RWPE2 (cell line): ENCODE measurements at places on chromosomes 7 and 10.

DNA sequence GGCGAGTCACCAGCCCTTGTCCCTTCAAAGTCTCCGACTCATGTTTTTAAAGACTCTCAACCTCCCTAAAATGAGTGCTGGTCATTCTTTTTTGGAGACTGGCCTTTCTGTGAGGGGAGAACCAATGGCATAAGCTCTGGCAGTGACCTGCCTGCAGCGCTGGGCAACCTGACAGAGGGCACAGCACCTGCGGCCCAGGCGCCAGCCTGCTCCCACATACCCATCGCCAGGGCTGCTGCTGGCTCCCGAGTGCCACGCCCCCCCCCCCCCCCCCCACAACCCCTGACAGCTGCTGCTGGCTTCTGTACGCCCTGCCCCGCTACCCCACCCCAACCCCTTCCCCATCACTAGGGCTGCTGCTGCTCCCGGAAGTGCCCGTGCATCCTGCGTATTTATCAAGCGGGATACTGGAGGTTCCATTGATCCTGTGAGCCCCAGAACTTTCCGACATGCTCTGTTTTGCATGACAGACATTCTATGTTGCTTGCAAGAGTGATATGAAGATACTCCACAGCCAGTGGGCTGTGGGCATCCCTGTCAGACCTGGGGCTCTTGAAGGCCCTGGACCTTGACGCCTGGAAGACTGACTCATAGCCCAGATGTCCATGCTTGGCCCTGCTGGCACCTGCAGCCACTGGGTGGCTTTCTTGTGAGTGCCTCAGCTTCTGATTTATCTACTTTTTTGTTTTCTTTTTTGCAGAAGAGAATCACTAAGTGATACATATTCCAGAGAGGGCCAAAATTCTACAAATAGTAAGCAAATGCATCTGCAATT, 243.9 kb downstream of the ZMYND11 start:
- H3K4me1 ChIP-seq = no peaks in the 10 kb centered on the region
- no peaks in the 10 kb centered on the region for H3K27me3 ChIP-seq
- H3K36me3 ChIP-seq = no peaks in the 10 kb centered on the region
- no peak overlapping the region for H3K27ac ChIP-seq

- H3K27me3 ChIP-seq = no peaks in the 10 kb centered on the region
- no peaks in the 10 kb centered on the region for H3K4me1 ChIP-seq
- no peaks in the 10 kb centered on the region for H3K36me3 ChIP-seq
- H3K4me3 ChIP-seq = no peak overlapping the region
- DNase-seq = no peak
These were observed 906.3 kb upstream of the SORCS1 start for GRCh38 chr10:108070789-108071188.

- H3K27me3 ChIP-seq = no peaks in the 10 kb centered on the region
- DNase-seq = no peak
- peaks cover 51% of the 10 kb centered on the region for H3K4me1 ChIP-seq
- peaks cover 18% of the 10 kb centered on the region for H3K36me3 ChIP-seq
- peak overlapping the region; percentile 99 for H3K27ac ChIP-seq
These were observed 21.4 kb downstream of the DNAJB12 start for GRCh38 chr10:72333112-72334015.

DNA sequence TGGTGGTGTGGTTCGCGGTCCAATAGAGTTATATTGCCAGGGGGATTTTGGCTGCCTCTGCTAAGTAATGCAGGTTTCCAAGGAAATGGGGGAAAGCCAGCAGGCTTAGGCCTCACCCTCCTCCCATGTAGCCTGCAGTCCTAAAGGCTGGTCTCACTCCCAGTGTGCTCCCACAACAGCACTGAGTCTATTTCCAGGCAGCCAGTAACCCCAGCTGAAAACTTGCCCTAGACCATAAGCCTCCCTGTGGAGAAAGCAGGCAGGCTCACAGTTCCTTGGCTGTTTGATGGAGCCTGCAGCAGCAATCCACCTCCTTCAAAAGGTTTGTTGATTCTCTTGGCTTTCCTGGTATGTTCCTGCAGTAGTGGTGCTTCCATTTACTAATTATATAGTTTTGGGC, 220.0 kb upstream of the ZNF804B start:
- no peak overlapping the region for H3K4me3 ChIP-seq
- no peak for DNase-seq
- no peaks in the 10 kb centered on the region for H3K27me3 ChIP-seq

GRCh38 chr7:51817694-51818225, 501.2 kb upstream of the COBL start:
- H3K27ac ChIP-seq = no peak overlapping the region
- no peaks in the 10 kb centered on the region for H3K27me3 ChIP-seq
- no peaks in the 10 kb centered on the region for H3K4me1 ChIP-seq
- no peak overlapping the region for H3K4me3 ChIP-seq

- H3K27ac ChIP-seq = no peak overlapping the region
- no peaks in the 10 kb centered on the region for H3K27me3 ChIP-seq
- no peaks in the 10 kb centered on the region for H3K4me1 ChIP-seq
These were observed 4.9 kb upstream of the KLHL7 start for GRCh38 chr7:23100697-23101096.

DNA sequence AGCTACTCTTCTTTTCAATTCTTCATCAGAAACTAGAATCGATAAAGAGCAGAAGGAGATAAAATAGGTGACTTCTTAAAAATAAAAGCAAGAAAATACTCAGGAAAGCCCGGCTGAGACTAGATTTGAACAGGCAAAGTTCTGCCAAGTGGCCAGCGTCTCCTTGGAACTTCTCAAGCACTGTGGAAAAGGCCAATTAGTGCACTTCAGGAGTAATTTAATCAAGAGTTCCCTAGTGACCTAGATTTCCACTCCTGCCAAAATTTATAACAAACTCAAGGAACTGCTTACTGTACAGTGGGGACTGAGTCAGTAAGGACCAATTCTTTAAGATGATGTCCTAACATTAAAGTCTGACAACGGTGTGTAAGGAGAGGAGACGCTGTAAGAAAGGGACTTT, 57.3 kb downstream of the CHCHD3 start:
- no peak overlapping the region for H3K27ac ChIP-seq
- H3K4me3 ChIP-seq = no peak overlapping the region
- H3K4me1 ChIP-seq = no peaks in the 10 kb centered on the region
- DNase-seq = no peak
- peaks cover 15% of the 10 kb centered on the region for H3K36me3 ChIP-seq

- no peak for DNase-seq
- no peak overlapping the region for H3K4me3 ChIP-seq
- no peaks in the 10 kb centered on the region for H3K36me3 ChIP-seq
These were observed 13.0 kb downstream of the AKAP9 start for GRCh38 chr7:91953618-91954017.

DNA sequence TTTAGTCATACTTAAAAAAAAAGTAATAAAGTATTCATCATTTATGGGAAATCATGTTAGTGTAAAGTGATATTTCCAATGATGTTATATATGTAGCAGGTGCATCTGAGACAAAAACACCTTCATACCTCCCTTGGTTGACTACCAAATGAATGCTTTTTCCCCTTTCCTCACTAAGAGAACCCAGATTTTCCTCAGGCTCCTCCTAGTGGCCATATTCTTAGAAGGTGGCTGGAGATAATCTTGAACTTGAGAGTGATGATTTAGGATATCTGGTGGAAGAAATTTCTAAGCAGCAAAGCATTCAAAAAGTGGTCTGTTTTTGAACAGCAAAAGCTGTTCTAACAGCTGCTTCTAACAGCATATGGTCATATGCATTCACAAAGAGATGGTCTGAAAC, 16.8 kb upstream of the DNAH11 start:
- no peaks in the 10 kb centered on the region for H3K4me1 ChIP-seq
- H3K27ac ChIP-seq = no peak overlapping the region
- no peak overlapping the region for H3K4me3 ChIP-seq

DNA sequence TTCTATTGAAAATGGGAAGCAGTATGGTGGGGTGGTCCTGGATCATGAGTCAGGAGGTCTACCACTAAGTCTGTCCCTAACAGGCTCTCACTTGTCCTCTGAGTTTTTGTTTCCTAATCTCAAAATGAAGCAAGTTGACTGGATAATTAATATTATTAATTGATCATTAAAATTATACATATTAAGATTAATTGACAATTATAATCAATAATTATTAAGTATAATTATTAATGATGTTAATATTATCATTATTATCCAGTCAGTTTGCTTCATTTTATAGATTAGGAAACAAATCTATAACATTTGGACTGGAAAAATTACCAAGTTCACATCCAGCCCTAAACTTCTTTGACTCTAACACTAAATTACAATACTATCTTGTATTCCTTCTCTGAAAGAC, 174.2 kb upstream of the KMT2E start:
- H3K4me1 ChIP-seq = no peaks in the 10 kb centered on the region
- no peaks in the 10 kb centered on the region for H3K36me3 ChIP-seq
- peaks cover 4% of the 10 kb centered on the region for H3K27me3 ChIP-seq
- no peak for DNase-seq
- no peak overlapping the region for H3K4me3 ChIP-seq

DNA sequence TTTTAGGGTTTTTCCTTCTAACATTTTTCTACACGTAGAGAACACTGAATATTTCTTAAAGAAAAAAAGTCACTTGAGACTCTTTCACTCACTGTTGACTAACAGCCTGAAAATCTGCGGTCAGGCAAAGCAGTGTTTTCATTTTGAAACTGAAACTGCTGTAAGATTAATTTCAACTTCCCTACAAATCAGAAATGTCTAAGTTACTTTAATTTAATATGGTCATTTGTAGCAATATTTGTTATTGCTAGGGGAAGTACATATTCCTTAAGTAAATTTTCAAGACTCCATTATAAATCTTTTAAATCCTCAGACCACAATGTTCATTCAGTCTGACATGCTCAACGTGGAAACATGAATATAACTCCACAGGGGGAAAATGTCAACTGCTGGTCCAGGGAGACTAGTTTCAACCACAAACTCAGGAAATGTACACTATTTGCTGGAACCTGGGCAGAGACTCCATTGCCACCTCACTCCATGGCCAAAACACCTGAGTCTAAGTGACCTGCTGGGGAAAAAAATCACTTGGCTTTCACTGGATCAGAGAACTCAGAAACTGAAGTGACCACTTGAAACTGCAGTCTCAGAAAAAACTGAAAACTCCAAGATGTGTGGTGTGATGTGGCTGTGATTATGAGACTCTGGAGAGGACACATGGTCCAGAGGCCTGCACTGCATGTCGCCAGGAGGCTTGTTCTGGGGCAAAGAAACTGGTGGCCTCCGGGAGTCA, 161.2 kb downstream of the TAX1BP1 start:
- H3K4me3 ChIP-seq = peak overlapping the region; percentile 15
- no peaks in the 10 kb centered on the region for H3K4me1 ChIP-seq
- peak overlapping the region; percentile 21 for H3K27ac ChIP-seq

GRCh38 chr7:1724118-1724910, 54.2 kb downstream of the ELFN1 start:
- no peak overlapping the region for H3K4me3 ChIP-seq
- DNase-seq = no peak
- no peaks in the 10 kb centered on the region for H3K4me1 ChIP-seq
- peaks cover 32% of the 10 kb centered on the region for H3K27me3 ChIP-seq
- H3K36me3 ChIP-seq = no peaks in the 10 kb centered on the region

DNA sequence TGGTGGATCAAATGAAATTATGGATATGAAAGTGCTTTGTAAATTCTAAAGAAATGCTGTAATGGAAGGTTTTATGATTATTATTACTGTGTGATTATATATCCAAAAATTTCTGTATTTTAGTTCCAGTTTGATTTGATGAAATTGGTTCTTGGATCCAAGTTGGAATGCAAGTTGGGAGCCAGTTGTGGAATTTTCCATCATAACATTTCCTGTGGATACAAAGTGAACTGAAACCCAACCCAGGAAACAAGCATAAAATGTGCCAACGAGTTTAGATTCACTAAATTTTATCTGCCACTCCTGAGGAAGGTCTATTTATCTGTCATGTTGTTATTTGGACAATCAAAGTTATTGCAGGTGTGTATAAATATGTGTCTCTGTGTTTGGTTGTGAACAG, 131.4 kb upstream of the MDFIC start:
- DNase-seq = no peak
- H3K4me1 ChIP-seq = peaks cover 13% of the 10 kb centered on the region
- H3K27me3 ChIP-seq = no peaks in the 10 kb centered on the region
- peak overlapping the region; percentile 53 for H3K27ac ChIP-seq

- no peak overlapping the region for H3K27ac ChIP-seq
- DNase-seq = no peak
- H3K4me3 ChIP-seq = no peak overlapping the region
- no peaks in the 10 kb centered on the region for H3K27me3 ChIP-seq
These were observed 166.6 kb downstream of the VTI1A start for GRCh38 chr10:112613620-112614019.

DNA sequence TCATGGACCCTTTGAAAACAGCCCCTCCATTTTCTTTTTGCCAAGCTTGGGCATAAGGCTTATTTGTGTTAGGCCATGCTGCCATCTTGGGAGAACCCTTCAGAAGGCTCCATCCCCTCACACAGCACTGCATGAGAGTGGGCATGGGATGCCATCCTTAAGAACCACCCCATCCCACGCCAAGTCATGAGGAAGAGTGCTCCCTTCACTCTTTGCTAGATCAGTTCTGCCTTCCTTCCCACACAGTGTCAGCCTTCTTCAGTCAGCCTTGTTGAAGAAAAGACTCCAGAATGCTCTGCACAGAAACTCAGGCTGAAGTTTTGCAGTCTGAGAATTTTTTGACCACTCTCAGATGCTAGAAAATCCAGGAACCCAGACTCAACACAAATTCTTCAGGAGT, 15.5 kb upstream of the CHN2 start:
- no peak for DNase-seq
- H3K27me3 ChIP-seq = no peaks in the 10 kb centered on the region
- H3K4me1 ChIP-seq = no peaks in the 10 kb centered on the region
- H3K27ac ChIP-seq = no peak overlapping the region

GRCh38 chr10:91512458-91512857, 102.3 kb downstream of the HECTD2 start:
- H3K4me1 ChIP-seq = peaks cover 9% of the 10 kb centered on the region
- no peak overlapping the region for H3K4me3 ChIP-seq
- no peak for DNase-seq
- peak overlapping the region; percentile 13 for H3K27ac ChIP-seq

DNA sequence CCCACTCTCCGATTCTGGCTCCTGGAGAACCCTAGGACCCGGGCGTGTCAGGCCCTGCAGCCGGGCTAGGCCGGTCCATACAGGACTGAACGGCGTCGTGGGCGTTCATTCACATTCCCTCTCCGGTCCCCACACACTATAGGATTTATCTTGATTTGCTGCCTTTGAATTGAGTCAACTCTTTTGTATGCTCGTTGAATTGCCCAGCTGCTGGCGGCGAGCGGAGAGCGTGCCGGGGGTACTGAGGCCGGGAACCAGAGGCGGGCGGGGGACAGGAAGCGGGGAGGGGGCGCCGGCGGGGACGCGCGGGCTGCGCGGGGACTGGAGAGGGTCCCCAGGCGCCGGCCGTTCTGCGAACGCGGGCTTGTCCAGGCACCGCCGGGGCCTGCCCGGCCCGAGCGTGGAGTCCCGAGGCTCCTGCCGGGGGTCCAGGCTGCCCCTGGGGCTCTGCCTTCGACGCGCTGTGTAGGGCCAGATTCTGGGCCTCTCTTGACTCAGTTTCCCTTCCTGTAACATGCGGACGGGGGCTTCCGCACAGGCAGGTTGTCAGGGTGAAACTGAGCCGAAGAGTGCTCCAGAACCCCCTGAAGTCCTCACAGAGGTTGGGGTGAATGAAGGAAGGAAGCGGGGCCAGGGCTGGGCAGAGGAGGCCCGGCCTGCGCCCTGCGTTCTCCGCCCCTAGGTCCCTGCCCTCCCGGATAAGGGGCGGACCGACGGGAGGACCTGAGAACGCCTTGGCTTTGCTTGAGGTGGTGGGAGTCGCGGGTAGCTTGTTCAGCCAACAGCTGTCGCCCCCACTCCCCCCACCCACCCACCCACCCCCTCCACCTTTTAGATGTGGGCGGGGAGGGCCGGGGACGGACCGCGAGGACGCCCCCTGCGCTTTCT, 769 bp upstream of the ELFN1 start:
- H3K36me3 ChIP-seq = no peaks in the 10 kb centered on the region
- H3K27ac ChIP-seq = no peak overlapping the region
- no peak overlapping the region for H3K4me3 ChIP-seq
- H3K4me1 ChIP-seq = no peaks in the 10 kb centered on the region
